Stimulated activated CD4-positive, alpha-beta T cell treated with anti-CD3 and anti-CD28 coated beads, Interleukin-15, amount 100 ng/mL, for 48 hours (primary cell): ENCODE measurements at places on chromosomes 7 and 10.

- DNase-seq, result no peak
Observed at GRCh38 chr10:106566873-106567272, 597.6 kb downstream of the SORCS1 start.

- DNase-seq, result no peak
Observed at GRCh38 chr10:61135276-61135721, 191.3 kb upstream of the RHOBTB1 start.

- DNase-seq, result no peak
Observed at GRCh38 chr7:76262683-76263402, 39.6 kb upstream of the HSPB1 start.

GRCh38 chr10:58696736-58697135, 184.1 kb downstream of the BICC1 start:
- no peak for DNase-seq

DNA sequence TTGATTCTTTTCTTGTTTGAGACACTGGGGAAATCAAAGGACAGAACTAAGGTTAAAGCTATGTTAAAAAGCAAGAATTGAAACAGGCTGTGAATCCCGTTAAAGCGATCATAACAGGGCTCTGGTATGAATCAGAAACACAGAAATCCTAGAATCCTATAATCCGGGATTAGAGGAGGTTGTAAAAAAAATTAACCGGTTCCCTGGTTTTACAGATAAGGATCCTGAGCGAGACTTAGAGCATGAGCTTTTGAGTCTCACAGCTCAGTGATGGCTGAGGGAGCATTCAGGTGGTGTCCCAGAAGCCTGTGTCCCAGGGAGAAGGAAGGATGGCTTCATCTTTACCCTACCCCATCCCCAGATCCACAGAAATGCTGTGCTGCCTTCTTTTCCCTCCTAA, 461.3 kb downstream of the PAXIP1 start:
- DNase-seq, result no peak

GRCh38 chr10:119237722-119238436, 30.5 kb downstream of the GRK5 start:
- DNase-seq, result no peak
